Inflammatory macrophage treated with lipopolysaccharide for 4 hours (primary cell): ENCODE measurements at places on chromosomes 5 and 9.
A peak's percentile ranks its signal among the peaks of the same experiment; 100 is the strongest.

GRCh38 chr5:175279506-175279905 is 164.5 kb downstream of the DRD1 start:
- DNase-seq: no peak

- no peak for DNase-seq
These were observed 262.0 kb downstream of the HTR1A start for GRCh38 chr5:63700241-63700640.

DNA sequence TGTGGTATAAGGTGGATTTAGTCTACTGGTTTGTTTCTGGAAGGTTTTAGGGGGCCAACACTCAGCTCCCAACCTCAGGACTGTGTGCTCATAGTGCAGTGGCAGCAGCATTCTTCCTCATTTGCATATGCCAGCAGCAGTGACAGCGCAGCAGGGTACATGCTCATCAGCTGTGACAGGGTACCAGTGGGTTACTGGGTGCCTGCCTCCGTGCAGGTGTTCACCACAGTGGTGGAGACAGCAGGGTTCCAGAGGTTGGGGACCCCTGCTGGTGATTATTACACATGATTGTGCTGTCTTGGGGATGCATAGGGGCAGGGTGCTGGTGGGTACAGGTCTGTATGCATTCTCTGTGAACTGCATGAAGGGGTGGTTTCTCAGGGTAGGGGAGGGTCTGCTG is 45.5 kb upstream of the IFNE start:
- no peak for DNase-seq

DNA sequence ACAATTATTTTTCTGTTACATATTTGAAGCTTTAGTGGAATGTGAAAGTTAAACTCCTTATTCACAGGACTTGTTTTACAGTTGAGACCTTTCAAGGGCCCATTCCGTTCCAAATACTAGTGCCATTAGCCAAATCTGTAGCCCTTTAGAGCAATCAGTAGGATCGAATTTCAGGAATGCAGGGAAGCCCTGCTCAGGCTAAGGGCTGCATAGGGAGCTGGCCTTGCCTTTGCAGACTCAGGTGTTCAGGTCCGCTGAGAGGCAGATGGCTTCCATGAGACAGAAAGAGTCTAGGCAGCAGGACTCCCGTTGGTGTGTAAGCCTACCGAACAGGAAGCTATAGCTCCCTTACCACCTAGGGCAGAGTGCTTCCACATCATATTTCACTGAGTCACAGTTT is 150.1 kb upstream of the SLC27A6 start:
- DNase-seq: no peak

- no peak for DNase-seq
These were observed 219.6 kb downstream of the ADAMTS6 start for GRCh38 chr5:65262096-65262495.

DNA sequence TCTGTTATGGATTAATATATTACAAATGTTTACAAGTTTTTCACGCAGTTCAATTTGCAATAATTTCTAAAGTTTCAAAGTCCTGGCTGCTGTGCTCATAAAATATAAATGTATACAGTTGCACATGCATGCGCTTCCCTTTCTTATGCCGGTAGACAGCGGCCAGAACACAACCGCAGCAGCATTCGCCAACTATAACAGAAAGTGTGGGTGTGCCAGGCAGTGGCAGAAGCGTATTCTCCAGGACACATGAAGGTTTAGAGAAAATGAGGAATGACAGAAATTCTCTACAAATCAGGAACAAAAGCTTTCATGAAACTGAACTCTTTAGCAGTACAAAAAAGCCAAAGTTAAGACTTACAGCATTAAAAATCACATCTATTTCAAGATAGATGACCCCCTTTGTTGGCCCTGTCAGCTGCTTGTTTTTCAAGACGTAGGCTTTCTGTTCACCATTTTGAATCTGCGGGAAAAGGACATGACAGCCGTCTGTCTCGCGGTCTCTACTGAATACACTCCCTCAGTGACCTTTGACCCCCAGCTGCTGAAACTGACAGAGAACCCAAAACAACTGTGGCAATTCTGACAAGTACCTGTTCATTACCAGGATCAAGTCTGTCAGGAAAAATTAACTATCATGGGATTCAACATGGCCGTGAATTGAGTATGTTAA is 252.2 kb downstream of the SLF1 start:
- no peak for DNase-seq

GRCh38 chr9:18622186-18622836 is 148.4 kb downstream of the ADAMTSL1 start:
- DNase-seq: no peak

GRCh38 chr9:102209176-102209575 is 470.7 kb upstream of the GRIN3A start:
- no peak for DNase-seq

- peak; percentile 28 for DNase-seq
These were observed 291.4 kb upstream of the KLF4 start for GRCh38 chr9:107780960-107781359.

GRCh38 chr9:136775191-136775590 is 10.9 kb upstream of the LCN15 start:
- no peak for DNase-seq

- DNase-seq: no peak
These were observed 8.2 kb upstream of the TNFAIP8 start for GRCh38 chr5:119347574-119347973.

DNA sequence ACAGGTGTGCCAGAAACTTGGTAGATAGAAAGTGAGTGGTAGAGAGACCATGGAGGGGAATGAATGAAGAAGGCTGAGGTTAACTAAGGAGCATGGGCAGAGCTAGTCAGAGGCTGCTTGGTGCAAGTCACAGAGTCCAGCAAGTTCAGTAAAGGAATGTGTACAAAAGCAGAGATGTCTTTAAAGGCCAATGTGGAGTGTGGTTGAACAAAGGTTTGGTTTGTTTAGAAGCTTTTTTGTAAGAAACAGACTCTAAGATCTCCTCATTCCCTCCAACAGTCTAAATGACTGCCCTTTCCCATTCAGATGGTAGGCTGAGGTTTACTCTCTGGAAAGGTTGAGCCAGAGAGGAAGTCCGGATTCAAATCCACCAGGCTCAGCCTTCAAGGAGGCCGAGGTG is 84.2 kb downstream of the TNC start:
- no peak for DNase-seq

DNA sequence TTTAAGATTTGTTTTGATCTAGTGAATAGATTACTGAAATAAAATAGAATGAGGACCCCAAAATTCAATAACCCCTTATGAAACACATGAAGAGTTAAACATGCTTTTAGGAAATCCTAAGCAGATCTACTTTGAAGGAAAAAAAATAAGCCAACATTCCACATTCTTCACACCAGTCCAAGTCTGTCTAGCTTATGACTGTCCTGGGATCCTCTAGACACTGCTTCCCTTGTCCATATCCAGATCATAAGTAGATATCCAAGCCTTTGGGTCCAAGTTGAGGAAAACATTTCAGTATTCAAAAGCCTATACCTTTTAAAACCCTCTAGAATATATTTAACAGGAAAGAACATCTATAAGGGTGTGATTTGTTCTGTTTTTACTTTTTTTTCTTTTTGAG is 58.8 kb upstream of the MINAR2 start:
- no peak for DNase-seq

- no peak for DNase-seq
These were observed 132.0 kb downstream of the LIFR start for GRCh38 chr5:38424148-38425060.

GRCh38 chr5:80714570-80715298 is 60.0 kb upstream of the DHFR start:
- DNase-seq: no peak

GRCh38 chr5:116448870-116449427 is 125.7 kb downstream of the SEMA6A start:
- no peak for DNase-seq

DNA sequence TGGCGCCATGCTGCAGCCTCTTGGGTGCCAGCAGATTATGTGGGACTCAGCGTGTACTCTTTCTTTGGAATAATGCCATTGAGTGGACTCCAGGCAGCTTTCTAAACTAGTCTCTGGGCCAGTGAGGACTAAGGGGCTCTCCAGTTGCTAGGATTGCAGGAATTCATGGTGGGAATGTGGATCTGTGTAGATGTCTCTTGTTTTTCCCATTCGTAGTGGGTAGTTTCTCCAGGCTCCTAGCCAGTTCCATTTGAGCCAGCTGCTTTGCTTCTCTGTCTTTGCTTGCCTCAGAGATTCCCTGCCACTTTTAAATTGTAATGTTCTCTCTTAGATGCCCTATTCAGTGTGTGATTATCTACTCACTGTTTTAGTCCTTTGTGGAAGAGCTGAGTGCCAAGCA is 42.6 kb downstream of the SLF1 start:
- no peak for DNase-seq

DNA sequence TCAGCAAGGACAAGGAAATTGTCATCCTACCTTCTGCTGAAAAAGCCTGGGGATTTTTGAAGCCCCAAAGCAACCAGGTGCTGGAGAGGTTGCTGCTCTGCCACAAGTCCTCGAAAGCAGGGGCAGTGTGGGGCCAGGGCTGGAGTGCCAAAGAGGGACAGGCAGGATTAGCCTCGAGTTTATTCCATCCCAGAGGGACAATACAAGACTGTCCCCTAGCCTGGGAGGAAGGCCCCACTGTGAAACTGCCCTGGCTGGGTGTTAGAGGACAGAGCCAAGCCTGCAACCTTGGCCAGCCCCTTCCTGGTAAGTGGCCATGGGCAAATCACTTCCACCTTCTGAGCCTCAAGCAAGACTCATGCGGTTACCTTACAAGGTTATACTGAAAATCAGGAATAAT is 55.1 kb downstream of the WHRN start:
- DNase-seq: no peak

GRCh38 chr5:161096581-161096980 is 244.6 kb upstream of the ATP10B start:
- DNase-seq: no peak

DNA sequence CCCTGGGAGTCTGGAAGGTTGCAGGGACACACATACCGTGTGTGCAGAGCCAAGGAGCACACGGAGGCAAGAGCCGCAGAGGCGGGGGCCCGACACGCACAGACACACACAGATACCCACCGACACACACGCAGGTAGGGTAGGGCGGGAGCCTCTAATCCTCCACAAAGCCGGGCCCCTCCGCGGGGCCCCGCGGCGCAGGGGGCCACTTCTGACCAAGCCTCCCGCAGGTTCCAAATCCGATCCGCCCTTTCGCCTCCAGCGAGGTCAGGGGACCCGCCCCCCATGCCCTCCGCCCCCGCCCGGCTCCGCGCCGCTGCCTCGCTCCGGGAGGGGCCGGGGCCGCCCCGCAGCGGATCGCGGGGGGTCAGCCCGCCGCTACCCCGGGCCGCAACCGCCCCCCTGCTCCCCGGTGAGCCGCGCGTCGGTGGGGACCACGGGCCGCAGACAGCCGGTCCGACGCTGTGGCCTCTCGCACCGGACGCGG is 1.4 kb upstream of the LMX1B start:
- DNase-seq: no peak

- no peak for DNase-seq
These were observed 9.6 kb upstream of the CCDC112 start for GRCh38 chr5:115306011-115306536.

- DNase-seq: no peak
These were observed 33.5 kb upstream of the UBAC1 start for GRCh38 chr9:135994501-135995192.

DNA sequence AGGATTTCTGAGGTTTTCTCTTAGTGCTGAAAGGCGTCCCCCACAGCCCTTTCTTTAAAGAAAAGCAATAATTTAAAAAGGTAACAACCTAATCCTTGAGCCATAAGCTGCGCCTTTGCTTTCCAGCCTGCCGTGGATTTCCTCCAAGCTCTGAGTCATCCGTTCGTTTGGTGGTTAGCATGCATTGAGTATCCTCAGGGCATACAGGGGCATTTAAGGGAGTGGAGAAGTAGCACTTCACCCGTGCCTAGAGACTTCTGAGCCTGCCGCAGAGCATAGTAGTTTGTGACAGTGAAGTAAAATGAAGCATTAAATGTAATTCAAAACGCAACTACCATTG is 892 bp upstream of the TNC start:
- DNase-seq: peak; percentile 61

- no peak for DNase-seq
These were observed 73.5 kb downstream of the PAX5 start for GRCh38 chr9:36960575-36960955.

DNA sequence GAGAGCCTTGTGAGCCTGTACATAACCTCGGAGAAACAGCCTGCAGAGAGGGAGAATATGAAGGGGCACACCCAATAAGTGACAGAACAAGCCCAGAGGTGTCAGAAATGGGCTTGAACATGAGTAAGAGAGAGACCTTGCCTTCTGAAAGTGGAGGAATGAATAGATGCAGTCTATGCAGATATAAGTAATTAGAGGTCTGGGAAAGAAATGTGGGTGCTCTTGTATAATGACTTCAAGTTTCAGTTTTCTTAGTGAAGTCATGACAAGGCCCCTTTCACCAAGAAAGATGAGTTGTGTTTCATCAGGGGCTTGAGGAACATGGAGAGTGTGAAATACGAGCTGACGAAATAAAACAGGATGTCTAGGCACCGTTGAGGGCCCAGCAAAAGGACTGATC is 15.1 kb downstream of the GRAMD2B start:
- DNase-seq: peak; percentile 17

DNA sequence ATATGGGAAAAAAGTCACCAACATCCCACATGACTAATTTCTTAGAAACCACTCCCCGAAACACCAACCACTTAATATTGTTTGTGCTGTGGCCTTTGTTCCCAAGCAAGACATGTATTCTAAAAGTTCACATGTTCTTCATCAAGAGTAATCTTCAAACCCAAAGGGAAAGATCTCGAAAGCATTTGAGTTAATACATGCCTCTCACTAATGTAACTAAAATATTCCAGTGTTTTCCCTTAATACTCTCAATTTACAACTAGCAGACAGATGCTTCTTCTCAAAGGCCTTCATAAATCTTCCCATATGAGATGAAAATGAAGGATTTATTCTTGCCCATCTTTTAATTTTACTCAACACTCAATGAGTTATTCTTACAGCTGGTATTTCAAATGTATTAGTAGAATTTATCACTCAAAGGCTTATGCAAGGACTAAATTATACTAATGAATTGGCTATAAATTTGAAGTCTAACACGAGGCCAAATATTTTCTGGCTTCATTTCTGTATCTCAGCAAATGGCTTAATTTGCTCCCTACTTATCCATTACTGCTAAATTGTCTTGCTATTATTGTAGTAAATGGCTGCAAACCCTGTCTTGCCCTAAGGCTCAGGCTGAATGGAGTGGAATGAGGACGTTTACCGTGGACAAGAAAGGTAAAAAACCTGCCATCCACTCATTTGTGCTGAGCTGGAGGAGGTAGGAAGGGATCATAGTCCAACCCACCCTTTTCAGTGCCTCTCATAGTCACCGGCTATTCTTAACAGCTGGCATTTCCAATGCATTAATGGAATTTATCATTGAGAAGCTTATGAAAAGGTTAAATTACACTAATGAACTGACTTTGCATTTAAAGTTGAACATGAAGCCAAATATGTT is 474.4 kb downstream of the RASEF start:
- DNase-seq: no peak

GRCh38 chr9:108599571-108599970 is 256.2 kb downstream of the ACTL7B start:
- DNase-seq: no peak
